HS-27A (cell line): ENCODE measurements at places on chromosomes 6 and 20.

- no peak for DNase-seq
Measured at GRCh38 chr6:40900791-40901190, 138.2 kb downstream of the UNC5CL start.

DNA sequence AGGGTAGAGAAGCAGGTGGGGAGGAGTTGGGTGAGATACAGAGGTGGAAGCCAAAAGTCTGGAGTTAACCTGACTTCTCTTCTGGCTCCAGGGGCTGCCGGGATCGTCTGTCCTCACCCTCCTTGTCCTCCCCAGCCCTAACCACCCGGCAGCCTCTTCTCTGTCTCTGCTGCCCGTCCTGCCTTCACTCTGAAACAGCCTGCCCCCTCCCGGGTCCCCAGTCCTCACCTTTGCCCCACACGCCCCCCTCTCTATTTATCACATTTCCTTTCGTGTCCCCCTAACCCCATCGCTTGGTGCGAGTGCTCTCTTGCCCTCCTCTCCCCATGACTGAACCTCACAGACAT lies 5.7 kb downstream of the RING1 start:
- DNase-seq, result no peak

DNA sequence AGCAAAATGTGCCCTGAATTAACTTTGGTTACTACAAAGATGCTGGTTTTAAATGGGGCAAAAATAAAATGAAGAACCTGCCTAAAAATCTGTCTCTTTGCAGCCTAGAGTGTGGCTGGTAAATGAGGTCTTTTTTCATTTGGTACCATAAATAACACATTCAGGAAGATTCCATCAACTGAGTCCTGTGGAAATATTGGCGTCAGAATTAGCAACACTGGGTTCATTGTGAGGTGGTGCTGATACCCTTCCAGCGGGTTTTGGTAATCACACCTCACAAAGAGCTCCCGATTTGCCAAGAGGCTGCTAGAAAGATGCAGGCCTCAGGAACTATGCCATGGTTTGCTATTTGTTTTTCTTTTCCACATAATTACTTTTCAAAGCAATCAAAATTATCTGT lies 55.3 kb downstream of the FAM50B start:
- DNase-seq, result no peak

GRCh38 chr6:129191235-129191634 lies 308.3 kb downstream of the LAMA2 start:
- no peak for DNase-seq

GRCh38 chr20:61963885-61964674 lies 101.6 kb downstream of the TAF4 start:
- no peak for DNase-seq

DNA sequence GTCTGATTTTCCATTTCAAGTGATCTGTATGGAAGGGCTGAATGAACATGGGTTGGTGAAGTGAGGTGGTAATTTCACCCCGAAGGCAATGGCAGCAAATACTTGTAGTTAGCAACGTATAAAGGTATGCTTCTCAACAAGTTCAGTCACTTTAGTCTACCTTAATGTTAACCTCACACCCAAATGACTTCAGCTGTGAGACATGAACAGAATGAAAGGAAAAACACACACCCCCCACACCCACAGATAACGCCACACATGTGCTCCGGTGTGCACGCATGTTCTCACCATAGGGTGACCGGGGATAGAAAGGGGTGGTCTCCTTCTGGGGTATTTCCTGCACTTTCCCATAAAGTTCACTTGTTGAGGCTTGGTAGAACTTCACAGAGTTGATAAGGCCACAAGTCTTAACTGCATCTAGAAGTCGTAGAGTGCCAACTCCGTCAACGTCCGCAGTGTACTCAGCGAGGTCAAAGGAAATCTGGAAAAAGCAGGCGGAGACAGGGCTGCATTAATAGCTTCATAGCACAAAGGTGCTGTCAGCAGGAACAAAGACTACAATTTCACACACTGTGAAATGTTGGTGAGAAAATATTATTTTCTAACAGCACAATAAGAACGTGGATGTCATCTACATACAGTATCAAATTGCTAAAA lies 284.8 kb downstream of the GMDS start:
- no peak for DNase-seq

DNA sequence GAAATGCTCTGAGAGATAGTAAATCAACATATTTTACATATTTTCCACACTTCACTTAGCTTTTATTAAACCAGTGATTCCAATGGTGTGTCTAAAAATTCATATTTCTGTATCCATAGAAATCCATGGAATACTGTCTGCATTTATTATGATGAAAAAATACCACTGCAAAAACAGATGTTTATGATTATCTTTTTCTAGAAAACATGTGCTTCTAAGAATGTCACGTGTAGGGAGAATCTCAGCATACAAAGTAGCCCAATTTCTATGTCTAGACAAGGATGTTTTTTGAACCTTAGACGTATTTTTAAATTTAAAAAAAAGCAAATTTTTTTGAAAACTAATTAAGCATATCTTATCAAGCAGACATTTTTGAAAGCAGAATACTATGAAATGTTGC lies 622.4 kb downstream of the TENT5A start:
- no peak for DNase-seq

GRCh38 chr20:13149371-13150105 lies 71.5 kb upstream of the ISM1 start:
- no peak for DNase-seq

GRCh38 chr20:40547483-40548091 lies 141.4 kb downstream of the MAFB start:
- DNase-seq, result no peak

- DNase-seq, result no peak
Measured at GRCh38 chr6:1287103-1287591, 24.8 kb upstream of the FOXQ1 start.

- no peak for DNase-seq
Measured at GRCh38 chr6:136007345-136007744, 155.8 kb downstream of the PDE7B start.

- no peak for DNase-seq
Measured at GRCh38 chr6:169216830-169217229, 36.8 kb downstream of the THBS2 start.

- DNase-seq, result no peak
Measured at GRCh38 chr20:77231-77630, 10.2 kb upstream of the DEFB125 start.

GRCh38 chr20:45117581-45117980 lies 2.6 kb upstream of the WFDC5 start:
- DNase-seq, result no peak
